Kidney (tissue), 22 donors: ENCODE measurements at places on chromosomes 5 and 9. TPM values are rescaled to one million over a fixed set of nuclear protein-coding genes. Genes with fewer than 3 reads are reported as not detected.

GRCh38 chr5:172496671-172497371, 42.5 kb upstream of the SH3PXD2B start:
- peak overlapping the region; percentile 37 for H3K27ac ChIP-seq
- no peak overlapping the region for H3K4me3 ChIP-seq
- peak; percentile 7 for DNase-seq
- no peaks in the 10 kb centered on the region for H3K27me3 ChIP-seq
- no peaks in the 10 kb centered on the region for H3K36me3 ChIP-seq
- H3K4me1 ChIP-seq, result no peaks in the 10 kb centered on the region

GRCh38 chr9:38026021-38026809, 42.8 kb downstream of the SHB start:
- peaks cover 46% of the 10 kb centered on the region for H3K4me1 ChIP-seq
- H3K27ac ChIP-seq, result peak overlapping the region; percentile 64
- DNase-seq, result peak; percentile 72
- H3K27me3 ChIP-seq, result no peaks in the 10 kb centered on the region
- no peak overlapping the region for H3K4me3 ChIP-seq
- H3K36me3 ChIP-seq, result no peaks in the 10 kb centered on the region

DNA sequence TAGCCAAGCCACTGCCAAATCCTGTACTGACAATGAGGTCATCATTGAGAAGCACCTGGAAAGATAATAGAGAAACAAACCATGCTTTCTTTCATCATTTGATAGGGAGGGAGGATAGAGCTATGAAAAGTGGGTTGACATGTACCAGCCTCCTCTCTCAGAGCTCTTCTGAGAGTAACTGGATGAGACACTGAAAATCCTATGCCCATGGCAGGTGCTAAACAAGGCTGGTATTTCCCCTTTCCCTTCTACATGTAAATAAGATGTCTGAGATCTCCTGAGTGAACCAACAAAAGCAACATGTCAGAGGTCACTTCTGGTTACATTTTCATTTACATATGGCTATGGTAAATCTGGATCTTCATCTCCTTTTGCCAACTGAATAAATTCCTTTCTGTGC, 45.3 kb upstream of the TRAF1 start:
- no peak overlapping the region for H3K4me3 ChIP-seq
- no peaks in the 10 kb centered on the region for H3K27me3 ChIP-seq
- no peaks in the 10 kb centered on the region for H3K4me1 ChIP-seq
- no peaks in the 10 kb centered on the region for H3K36me3 ChIP-seq

Gene ENTREP1
- 8.6 TPM for total RNA-seq

GRCh38 chr5:179060116-179061008, at the start of gene ZNF354C:
Gene ZNF354C, plus strand, starts transcription at chr5:179060373. Its CDS starts 1,696 bp downstream, at chr5:179062069.
- peak within 1 kb of the TSS; percentile 47 for H3K27ac ChIP-seq
- no peaks in the 10 kb centered on the region for H3K27me3 ChIP-seq
- peak; percentile 97 for DNase-seq
- peaks cover 10% of the 10 kb centered on the region for H3K4me1 ChIP-seq

Gene OR2V1
- total RNA-seq, result not detected

DNA sequence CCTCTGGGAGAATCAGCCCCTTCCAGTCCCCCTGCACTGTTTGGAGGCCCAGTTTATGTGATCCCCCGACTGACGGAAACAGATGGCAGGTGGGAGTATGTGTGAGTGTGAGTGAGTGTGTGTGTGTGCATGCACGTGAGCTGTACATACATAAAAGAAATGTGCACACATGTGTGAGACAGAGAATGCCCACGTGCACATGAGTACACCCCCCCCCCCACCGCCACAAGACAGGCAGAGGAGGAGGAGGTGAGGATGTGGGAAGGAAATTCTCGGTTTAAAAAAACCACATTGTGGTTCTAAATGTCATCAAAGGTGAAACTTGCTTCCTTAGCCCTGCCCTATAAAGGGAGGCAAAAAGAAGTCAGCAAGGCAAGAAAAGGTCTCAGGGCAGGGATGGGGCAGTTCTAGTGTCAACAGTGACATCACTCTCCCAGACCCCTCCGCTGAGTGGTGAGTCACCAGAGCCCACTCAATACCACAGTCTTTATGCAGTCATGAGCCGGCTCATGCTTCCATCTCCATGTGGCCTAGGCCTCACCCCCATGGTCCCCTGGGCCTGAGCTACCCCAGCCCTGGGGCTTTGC, 79.2 kb upstream of the HSPA9 start:
- no peaks in the 10 kb centered on the region for H3K27me3 ChIP-seq
- H3K27ac ChIP-seq, result no peak overlapping the region
- DNase-seq, result no peak
- H3K36me3 ChIP-seq, result no peaks in the 10 kb centered on the region
- H3K4me1 ChIP-seq, result no peaks in the 10 kb centered on the region

GRCh38 chr5:142636093-142636492, 49.8 kb downstream of the FGF1 start:
- peak overlapping the region; percentile 55 for H3K27ac ChIP-seq
- H3K36me3 ChIP-seq, result no peaks in the 10 kb centered on the region
- DNase-seq, result peak; percentile 57
- H3K4me3 ChIP-seq, result no peak overlapping the region
- no peaks in the 10 kb centered on the region for H3K27me3 ChIP-seq

GRCh38 chr5:76376148-76376865, 26.8 kb upstream of the IQGAP2 start:
- H3K4me3 ChIP-seq, result no peak overlapping the region
- H3K27me3 ChIP-seq, result no peaks in the 10 kb centered on the region
- H3K4me1 ChIP-seq, result no peaks in the 10 kb centered on the region
- no peaks in the 10 kb centered on the region for H3K36me3 ChIP-seq

DNA sequence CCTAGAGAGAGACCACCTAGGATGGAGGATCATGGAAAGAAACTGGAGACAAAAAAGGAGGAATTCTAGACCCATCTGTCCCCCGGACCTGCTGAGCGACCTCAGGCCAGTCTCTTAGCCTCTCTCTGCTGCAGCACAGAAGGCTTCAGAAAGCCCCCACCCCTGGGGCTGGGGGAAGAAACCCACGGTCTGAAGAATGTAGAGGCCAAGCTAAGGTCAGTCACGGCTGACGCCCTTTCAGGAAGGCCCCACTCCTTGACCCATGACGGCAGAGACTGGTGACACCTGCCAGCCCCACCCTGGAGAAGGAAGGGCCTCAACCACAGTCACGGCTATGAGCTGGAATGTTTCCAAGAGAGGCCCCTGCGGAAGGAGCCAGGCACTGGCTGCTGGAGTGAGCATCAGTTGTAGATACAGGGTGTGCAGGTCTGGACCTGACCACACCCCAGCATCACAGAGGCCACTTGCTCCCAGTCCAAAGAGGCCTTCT, 120.5 kb upstream of the BOD1 start:
- peak; percentile 87 for DNase-seq
- peaks cover 2% of the 10 kb centered on the region for H3K4me1 ChIP-seq
- no peak overlapping the region for H3K27ac ChIP-seq
- no peak overlapping the region for H3K4me3 ChIP-seq

Gene USP20
- 28.8 TPM for total RNA-seq

GRCh38 chr5:154276261-154276972, 85.9 kb downstream of the GALNT10 start:
- peaks cover 18% of the 10 kb centered on the region for H3K4me1 ChIP-seq
- no peaks in the 10 kb centered on the region for H3K27me3 ChIP-seq
- no peak overlapping the region for H3K27ac ChIP-seq

DNA sequence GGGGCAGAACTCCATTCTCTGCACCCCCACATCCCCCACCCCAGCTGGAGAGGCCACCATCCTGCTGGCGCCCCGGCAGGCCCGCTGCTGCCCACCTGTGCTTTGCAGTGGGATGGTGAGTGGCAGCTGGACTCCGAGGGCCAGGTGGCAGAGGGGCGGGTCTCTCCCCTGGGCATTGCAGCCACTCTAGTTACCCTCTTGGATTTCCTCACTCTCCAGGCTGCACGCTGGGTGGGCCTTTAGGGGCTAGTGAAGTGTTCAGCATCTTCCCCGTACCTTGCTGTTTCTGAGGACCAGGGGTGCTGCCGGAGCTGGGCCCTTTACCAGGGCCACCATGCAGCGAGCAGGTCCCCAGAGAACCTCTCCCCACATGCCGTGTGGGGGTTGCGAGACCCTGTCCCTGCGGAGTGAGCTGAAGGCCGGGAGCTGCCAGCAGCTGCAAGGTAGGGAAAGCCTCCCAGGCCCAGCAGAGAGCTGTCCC, 88.4 kb upstream of the SH3PXD2B start:
- no peaks in the 10 kb centered on the region for H3K27me3 ChIP-seq
- no peak overlapping the region for H3K27ac ChIP-seq
- no peaks in the 10 kb centered on the region for H3K4me1 ChIP-seq
- H3K4me3 ChIP-seq, result no peak overlapping the region
- H3K36me3 ChIP-seq, result no peaks in the 10 kb centered on the region

Gene ITGA2
- 44.5 TPM for total RNA-seq

DNA sequence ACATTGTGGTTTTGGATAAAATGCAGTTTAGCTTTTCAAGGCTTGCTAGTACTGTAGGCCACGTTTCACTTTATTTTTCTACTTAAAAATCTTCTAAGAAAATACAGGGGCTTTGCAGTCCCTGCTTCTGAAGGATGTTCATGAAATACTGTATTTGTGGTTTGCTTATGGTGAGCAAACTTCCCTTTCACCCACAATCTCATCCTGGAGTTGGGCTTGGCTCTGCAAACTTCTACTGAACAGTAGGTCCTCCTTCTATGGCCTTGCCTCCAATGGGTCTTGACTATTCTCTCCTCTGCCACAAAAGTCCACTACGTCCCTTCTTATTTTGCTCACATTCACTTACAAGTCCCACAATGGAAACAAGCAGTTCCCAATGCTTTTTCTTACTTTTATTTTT, 502.7 kb upstream of the KLF4 start:
- H3K27me3 ChIP-seq, result no peaks in the 10 kb centered on the region
- H3K36me3 ChIP-seq, result no peaks in the 10 kb centered on the region
- H3K4me1 ChIP-seq, result no peaks in the 10 kb centered on the region

Gene BTNL3
- total RNA-seq, result not detected

GRCh38 chr5:78830528-78831046, 154.5 kb downstream of the ARSB start:
- no peak for DNase-seq
- H3K36me3 ChIP-seq, result peaks cover 1% of the 10 kb centered on the region
- H3K4me1 ChIP-seq, result no peaks in the 10 kb centered on the region
- H3K27me3 ChIP-seq, result no peaks in the 10 kb centered on the region
- H3K4me3 ChIP-seq, result no peak overlapping the region
- H3K27ac ChIP-seq, result no peak overlapping the region

Gene DMRTA1
- total RNA-seq, result 2.3 TPM

Gene SYNPO
- total RNA-seq, result 87.6 TPM

Gene GRXCR2
- total RNA-seq, result not detected

DNA sequence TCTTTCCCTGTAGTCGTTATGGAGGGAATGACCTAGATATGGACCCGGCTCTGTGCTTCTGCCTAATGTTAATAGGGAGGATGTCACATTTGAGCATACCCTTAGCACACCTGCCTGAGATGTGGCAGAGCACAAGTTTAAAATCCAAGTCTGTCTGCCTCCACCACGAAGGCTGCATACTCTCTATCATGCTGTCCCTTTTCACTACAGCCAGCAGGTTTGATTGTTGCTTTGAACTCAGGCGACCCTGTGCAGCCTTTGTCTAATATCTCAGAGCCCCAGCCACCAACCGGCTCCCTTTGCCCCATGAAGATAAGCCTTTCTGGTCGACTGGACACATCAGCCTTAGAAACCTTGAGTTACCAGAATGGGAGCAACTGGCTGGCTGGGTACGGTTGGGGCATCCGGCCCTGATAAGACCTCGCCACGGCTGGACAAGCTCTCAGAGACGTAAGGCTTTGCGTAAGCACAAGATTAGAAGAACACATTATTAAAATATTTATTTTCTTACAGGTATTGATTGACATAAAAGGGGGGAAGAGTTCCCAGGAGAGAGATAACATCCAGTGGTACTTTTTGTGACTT, 222.0 kb upstream of the TRIM32 start:
- no peaks in the 10 kb centered on the region for H3K27me3 ChIP-seq
- no peaks in the 10 kb centered on the region for H3K4me1 ChIP-seq
- H3K27ac ChIP-seq, result no peak overlapping the region
- H3K36me3 ChIP-seq, result no peaks in the 10 kb centered on the region
- no peak overlapping the region for H3K4me3 ChIP-seq

Gene ELOVL7
- total RNA-seq, result 22.5 TPM
